GM04504 (cell line): ENCODE measurements at places on chromosomes 4 and X.

DNA sequence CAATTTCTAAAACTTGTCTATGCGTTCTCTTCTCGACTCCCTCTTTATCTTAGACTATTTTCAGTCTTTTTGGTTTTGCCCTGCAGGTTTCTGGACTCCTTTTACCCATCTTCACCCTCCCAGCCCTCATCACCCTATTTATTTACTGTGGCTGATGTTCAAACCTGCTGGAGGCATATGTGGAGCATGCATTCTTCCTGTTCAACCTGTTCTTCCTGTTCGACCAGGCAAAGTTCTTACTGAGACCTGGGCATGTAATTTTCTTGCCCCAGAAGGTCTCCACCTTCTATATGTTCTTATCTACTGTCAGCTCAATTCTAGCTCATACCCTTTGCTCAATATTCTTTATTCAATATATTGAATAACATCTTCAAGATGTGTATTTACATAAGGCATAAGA lies 69.4 kb upstream of the AGA start:
- no peak for DNase-seq

GRCh38 chrX:134706138-134706537 lies 47.9 kb upstream of the PLAC1 start:
- no peak for DNase-seq

DNA sequence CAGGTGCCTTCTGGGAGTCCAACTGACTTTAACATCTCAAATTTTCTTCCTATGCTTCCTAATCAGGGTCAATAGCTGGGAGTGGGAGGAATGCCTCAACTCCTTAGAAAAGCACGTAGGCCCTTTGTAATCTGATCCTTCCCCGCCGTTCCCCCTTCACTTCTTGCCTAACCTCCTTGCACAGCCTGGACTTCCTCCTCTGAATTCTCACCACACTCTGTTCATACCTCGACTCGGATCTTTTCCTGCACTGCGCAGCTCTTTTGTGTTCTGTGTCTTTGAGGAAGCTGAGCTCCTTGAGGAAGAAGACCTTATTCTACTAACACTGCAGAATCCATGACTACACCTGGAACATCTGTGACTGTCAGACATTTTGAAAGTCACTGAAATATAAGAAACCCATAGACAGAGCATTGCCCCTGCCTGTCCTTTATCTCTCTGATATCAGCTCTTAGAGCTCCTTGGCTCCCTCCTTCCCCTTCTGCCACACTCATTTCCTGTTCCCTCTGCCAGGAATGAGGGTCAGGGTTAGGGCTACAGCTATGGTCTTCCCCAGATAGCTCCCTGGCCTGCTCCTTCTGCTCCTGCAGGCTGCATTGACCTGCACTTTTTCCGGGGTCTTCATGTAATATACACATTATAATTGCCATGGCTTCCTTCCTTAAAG lies 140.2 kb upstream of the LDB2 start:
- no peak for DNase-seq

GRCh38 chrX:115912372-115912897 lies 258.1 kb upstream of the AGTR2 start:
- no peak for DNase-seq
